Stimulated activated CD8-positive, alpha-beta memory T cell treated with anti-CD3 and anti-CD28 coated beads, Interleukin-12 subunit alpha, Interleukin-12 subunit beta, amount 100 ng/mL, for 1 hour (primary cell): ENCODE measurements at places on chromosomes 1 and 21.

DNA sequence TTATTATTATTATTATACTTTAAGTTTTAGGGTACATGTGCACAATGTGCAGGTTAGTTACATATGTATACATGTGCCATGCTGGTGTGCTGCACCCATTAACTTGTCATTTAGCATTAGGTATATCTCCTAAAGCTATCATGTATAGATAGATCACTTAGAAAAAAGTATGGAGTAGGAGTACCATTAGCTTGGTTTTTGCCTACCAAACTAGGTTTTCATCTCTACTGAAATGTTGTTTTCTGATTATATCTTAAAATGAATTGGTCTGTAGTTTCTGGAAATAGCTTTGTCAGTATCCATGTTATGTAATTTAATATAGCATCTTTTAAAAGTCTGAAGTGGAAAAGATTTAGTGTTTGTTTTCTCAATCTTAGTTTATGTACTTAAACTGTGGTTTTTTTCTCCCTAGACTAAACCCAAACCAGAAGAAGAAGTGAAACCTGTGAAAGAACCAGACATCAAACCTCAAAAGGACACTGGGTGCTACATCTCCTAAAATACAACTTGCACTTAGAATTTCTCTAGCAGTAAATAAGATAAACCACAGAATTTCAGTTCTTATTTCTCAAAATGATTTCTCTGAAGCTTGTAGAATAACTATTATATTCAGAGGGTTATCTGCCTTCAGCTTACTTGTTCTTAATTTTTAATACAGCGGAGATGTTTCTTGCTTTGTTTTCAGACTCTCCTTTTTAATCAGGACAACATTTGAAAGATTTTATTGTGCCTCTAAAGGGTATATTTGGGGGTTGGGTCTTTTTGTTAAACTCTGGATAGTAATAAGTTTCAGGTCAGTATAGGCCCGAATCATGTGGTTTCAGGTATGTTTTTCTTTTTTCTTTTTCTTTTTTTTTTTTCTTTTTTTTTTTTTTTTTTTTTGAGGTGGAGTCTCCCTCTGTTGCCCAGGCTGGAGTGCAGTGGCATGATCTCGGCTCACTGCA is 4.5 kb upstream of the FAM177B start:
- DNase-seq = no peak

- no peak for DNase-seq
Measured at GRCh38 chr1:115238336-115239147, 99.5 kb downstream of the NGF start.

DNA sequence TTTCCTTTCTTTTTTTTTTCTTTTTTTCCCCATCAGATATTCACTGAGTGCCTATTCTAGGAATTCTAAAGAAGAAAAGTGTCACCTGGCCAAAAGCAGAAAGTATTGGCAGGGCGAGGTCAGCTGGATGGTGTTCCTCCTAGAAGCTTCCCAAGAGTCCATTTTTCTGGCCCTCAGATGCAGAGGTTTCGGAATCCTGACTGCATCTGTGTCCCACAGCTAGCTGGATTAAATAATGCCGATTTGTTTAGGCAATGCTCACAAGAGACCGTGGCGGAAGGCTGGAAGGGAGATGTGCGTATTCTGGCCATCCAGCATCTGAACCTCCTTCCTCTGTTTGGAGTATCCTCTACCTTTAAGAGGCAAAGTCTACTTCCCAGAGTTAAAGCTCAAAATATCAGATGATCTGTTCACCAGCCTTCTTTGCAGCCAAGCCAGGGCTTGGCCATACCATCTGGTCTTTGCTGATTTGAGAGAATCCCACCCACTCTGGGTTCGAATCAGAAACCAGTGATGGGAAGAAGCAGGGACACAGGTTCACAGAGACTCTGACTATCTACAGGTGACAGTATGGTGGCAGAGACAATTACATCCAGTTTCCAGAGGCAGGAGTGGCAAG is 5.4 kb upstream of the TENT5C start:
- DNase-seq = no peak

DNA sequence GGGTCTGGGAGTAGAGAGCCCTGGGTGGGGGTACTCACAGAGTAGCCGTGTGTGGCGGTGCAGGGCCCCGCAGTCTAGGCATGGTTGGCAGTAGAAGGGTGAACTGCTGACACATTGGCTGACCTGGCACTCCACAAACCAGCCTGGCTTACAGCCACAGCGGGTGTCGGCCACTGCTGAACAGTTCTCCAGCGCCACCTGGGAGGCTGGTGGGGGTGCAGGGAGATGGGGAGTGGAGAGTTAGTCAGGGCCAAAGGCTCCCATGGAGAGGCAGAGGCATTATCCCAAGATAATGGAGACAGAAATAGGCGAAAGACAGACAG is 1.5 kb downstream of the TNFRSF25 start:
- DNase-seq = no peak

- no peak for DNase-seq
Measured at GRCh38 chr1:71610476-71610875, 529.6 kb upstream of the ZRANB2 start.
